ENCODE measurements at places on chromosomes 16 and 17.

DNA sequence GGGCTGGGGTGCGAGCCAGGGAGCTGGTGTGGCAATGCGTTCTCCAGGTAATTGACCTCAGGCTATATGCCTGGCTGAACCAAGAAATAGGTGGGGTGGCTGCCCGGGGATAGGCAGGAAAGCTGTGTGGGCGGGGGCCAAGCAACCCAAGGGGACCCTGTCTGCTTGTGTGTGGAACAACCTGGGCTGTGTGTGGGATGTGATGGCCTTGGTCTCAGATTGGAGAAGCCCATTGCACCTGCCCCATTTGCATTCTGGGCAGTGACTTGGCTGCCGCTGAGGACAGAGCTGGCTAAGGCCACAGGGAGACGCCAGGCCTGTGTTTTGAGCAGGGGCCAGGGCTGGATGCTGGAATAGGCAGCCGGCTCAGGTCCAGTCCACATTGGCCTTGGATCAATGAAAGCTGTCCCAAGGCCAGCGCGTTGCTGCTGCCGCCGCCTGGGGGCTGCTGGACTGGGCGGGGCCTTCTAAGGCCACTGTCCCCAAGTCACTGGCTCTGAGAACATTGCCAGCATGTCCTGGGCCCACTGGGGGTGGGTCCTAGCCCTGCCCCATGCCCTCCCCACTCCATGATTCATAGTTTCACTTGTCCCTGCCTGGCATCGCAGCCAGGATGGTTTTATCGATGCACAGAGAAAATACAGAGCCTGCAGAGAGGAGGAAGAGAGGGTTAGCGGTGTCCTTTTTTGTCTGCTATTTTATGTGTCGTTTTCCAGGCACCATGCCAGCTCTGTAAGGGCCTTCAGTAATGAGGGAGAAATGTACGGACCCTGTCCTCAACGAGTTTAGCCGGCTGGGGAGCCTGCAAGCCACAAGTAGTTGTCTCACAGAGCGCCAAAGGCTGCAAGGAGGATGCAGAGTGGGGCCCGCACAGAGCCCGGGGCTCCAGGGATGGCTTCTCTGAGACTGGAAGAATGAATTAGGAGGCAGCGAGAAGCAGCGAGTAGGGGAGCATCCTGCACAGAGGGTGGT, 43.9 kb downstream of the NKD1 start:
- no peak for DNase-seq

DNA sequence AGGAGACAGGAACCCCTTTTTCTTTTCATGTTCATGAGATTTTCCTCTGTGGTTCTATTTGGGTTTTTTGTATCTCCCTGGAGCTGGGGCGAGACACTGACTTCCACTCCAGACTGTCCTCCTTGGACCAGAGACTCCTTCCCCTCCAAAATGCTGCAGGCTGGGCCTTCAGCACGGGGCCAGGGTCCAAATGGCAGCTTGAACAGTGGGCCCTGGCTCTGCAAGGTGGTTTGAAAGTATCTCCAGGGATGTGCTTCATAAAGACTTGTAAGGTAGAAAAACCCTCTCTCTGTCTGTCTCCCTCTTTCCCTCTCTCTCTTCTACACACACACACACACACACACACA, 236.1 kb downstream of the ZNF423 start:
- DNase-seq: no peak

DNA sequence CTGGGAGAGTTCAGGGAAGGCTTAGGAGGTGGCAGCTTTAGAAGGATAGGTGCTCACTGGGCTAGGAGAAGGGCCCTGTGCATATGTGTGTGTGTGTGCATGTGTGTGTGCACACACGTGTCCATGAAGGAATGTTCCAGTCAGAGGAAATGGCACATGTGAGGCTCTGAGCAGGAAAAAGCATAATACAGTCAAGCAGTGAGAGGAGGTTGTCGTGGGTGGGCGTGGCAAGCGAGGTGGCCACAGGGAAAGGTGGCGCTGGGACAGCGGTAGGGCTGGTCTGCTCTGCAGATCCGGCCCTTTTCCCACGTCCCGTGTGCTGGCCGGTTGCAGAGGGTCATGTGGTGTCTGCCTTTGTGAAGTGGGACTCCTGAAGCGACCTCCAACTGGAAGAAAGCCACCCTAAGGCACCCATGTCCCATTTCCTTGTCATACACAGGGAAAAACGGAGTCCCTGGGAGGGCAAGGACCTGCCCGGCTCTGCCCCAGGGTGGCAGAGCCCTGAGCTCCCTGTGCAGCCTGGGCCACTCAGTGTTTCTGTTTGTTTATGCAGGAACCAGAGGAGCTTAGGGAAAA, 40.1 kb downstream of the NT5M start:
- no peak for DNase-seq

GRCh38 chr17:29042026-29042678, 789 bp upstream of the PIPOX start:
- DNase-seq: no peak

GRCh38 chr17:6924208-6924607, 71.6 kb upstream of the ALOX12 start:
- no peak for DNase-seq

DNA sequence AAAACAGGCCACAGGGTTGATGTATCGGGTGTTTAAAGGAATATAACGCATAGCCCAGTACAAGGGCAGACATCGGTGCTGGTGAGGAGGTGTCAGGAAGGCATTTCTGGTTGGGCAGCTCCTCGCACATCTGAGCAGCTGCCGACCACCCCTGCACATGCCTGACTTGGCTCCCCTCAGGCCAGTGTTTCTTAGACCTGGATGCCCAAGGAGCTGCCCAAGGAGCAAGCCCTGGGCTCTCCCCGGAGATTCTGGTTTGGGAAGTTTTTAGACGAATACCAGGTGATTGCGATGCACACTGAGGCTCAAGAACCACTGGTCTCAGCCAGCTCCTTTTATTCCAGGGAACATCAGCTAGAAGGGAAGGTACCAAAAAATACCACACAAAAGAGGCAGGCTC, 11.6 kb downstream of the WIPI1 start:
- no peak for DNase-seq

DNA sequence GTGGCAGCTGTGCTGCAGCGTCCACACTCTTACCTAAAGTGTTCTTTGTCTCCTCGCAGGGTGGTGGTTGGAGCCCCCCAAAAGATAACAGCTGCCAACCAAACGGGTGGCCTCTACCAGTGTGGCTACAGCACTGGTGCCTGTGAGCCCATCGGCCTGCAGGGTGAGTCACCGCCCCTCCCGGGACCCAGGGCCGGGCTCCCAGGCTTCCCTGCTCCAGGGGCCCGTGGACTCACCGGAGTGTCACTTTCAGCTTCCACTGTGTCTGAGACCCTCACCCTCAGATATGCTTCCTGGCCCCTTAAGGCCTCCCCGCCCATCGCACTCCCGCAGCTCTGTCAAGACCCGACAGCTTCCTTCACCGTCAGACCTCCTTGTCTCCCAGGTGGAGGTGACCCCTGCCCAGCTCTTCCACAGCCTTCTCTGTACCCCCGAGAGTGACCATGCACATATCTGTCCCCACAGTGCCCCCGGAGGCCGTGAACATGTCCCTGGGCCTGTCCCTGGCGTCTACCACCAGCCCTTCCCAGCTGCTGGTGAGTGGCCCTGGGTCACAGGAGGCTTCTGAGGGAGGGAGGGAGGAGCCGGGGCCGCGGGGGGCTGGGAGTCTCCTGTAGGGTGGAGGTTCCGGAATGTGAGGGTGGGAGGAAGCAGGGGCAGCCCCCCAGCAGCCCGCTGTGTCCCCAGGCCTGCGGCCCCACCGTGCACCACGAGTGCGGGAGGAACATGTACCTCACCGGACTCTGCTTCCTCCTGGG, 1.8 kb downstream of the ITGAX start:
- no peak for DNase-seq

- DNase-seq: no peak
Observed at GRCh38 chr16:73287859-73288405, 240.0 kb upstream of the ZFHX3 start.
